Stimulated activated naive CD8-positive, alpha-beta T cell treated with anti-CD3 and anti-CD28 coated beads, Interleukin-15, Interleukin-2, amounts not matched to agents 100 U/mL and 50 U/mL, for 24 hours (primary cell): ENCODE measurements at places on chromosomes 2 and 18.

DNA sequence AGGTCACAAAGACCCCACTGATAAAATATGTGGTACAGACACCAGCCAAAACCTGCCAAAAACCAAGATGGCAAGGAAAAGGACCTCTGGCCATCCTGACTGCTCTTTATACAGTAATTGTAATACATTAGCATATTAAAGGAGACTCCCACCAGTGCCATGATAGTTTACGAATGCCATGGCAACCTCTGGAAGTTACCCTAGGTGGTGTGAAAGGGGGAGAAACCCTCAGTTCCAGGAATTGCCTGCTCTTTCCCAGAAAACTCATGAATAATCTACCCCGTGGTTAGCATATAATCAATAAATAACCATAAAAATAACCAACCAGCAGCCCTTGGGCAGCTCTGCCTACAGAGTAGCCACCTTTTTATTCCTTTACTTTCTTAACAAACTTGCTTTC, 129.8 kb upstream of the EPB41L3 start:
- no peak for DNase-seq

DNA sequence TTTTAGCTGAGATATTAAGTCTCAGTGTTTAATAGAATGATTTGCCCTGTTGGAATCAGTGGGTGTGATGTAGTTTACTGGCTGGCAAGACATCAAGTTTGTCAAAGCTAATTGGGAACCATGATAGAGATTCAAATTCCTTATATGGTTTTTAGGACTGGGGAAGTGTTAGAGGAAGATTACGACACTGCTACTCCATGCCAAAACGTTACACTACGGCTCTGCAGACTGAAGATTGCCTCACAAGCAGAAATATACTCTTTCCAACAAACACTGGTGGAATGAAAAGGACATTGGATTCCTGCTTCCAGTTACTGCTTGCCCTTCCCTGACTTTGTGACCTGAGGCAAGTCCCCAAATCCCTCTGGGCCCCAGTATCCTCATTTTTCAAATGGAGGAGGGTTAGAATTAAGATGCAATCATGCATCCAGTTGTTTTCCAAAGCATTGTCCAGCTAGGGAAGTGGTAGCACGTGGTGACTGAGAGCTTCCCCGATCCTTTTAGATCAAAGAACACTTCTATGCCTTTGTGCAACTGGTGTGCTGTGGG, 147.6 kb downstream of the CDC42EP3 start:
- DNase-seq: no peak

DNA sequence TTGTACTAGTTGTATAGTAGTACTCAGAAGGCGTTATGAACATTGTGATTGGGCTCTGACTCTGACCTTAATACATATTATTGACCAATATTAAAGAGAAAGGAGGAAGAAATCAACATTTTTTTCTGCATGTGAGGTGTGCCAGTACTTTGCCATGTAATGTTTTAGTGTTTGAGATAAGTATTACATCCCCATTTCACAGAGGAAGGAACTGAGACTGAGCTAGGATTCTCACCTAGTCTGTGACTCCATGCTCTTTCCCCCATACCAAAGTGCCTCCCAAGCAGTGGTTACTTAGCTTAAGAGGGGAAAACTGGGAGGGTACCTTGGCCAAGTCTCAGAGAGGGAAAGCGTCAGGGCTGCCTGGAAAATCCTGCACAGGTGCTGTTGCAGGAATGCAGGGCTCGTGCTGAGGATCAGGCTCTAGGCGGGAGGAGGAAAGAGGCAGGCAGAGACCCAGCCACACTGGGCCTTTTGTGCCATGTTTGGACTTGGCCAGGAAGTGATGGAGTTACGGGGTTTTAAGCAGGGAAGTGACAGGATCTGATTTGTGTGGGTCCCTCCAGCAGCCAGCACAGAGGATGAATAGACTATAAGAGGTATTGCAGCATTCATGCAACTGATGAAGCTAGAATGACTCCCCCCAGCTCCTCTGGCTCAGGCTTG, 1.7 kb downstream of the PNKD start:
- DNase-seq: no peak

DNA sequence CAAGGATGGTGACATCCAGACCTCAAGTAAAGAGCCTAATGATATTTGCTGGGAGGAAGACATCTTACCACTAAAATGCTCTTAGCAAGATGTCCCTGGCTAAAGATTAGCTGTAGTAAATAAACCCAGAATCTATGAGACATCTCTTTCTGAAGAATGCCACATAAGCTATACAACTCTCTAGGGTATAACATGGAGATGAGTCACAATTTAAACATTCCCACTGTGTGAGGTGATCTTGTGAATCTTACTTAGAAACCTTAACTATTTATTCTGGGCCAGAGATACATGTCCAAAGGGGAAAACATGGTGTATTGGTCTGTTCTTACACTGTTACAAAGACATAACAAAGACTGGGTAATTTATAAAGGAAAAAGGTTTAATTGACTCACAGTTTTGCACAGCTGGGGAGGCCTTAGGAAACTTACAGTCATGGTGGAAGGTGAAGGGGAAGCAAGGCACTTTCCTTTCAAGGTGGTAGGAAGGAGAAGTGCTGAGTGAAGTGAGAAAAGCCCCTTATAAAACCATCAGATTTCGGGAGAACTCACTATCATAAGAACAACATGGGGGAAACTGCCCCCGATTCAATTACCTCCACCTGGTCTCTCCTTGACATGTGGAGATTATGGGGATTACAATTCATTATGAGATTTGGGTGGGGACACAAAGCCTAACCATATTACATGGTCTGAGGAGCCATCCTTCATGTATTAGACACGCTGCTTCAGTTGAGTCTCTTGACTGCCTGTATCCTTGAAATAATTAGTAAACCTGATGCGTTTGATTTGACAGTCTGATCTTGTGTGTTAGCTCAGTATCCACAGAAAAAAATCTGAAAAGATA, 17.1 kb downstream of the KRCC1 start:
- DNase-seq: no peak

GRCh38 chr2:169343202-169343601, 19.1 kb downstream of the LRP2 start:
- DNase-seq: no peak
